ENCODE measurements at places on chromosomes 13 and 19.

DNA sequence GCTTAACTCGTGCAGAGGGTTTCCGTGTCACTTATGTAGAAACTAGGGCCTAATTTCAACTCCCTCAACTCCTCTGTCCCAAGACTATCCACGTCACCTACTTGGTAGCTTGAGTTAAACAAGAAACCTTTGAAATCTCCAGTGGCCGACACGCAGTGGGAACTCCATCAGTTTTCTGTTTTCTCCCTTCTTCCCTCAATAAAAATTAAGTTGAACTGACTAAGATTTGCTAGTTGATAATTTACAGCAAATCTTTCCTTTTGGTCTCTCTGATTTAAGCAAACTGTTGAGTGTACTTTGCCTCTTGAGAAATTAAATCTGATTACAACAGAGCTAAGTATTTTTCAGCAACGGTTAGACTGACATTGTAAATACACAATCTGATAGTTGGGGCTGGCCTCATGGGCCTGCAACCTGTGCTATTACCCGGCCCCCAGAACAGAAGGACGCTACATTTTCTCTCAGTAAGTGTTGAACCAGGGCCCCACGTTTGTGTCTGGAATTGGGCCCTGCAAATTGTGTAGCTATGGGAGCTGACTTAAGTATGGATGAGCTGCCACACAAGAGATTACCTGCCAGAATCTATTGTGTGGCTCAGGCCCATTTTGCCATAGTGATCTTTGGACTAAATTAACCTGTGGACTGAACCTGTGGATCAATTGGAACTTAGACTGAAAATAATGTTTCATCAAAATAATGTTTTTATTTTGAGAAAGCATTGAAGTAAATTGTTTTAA, 708 bp upstream of the ESD start:
- DNase-seq = no peak

- DNase-seq = no peak
These were observed 89.6 kb downstream of the LMO7 start for GRCh38 chr13:75725736-75726135.

DNA sequence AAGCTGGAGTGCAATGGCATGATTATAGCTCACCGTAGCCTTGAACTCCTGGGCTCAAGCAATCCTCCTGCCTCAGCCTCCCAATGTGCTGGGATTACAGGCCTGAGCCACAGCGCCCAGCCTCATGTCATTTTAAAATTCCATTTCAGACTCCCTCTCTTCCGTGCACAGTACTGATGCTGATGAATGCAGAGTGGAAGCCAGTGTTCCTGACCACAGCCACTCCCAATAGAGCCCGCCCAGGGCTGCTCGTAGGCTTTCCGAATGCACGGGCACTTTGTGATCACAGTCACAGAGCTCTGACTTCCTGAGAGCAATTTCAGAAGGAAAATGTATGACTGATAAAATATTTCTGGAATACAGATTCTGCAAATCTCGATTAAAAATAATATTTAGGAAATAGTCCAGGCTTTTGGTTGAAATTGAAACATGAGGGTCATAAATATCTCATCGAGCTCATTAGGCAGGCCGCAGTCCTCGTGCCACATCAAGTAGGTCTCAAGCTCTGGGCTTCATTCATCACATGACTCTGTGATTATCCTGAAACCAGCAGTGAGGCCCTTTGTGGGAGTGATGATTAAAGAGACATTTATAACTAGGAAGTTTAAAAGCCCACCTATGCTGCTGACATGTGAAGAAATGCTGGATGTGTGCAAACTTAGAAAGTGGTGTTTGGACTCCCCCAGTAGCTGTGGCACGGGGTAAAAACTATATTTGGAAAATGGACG, 38.9 kb upstream of the AMER2 start:
- no peak for DNase-seq

DNA sequence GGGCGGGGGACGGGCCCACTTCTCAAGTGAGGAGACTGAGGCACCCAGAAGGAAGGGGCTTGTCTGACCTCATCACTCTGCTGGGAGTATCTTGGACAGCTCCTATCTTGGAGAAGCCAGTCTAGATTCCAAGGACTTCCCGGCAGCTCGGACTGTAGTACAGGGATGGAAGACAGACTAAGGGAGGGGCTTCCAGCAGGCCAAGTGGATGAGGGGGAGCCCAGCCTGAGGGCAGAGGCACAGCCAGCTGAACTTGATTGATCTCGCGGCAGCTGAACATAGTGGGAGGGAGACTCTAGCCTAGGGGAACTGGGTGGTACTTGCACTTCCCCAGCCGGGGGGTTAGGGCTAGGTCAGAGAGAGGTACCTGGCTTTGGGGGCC, 711 bp downstream of the CILP2 start:
- no peak for DNase-seq

GRCh38 chr19:53131085-53131590, 1.6 kb downstream of the ZNF415 start:
- DNase-seq = no peak

GRCh38 chr19:3813473-3814392, 27.6 kb upstream of the MATK start:
- no peak for DNase-seq

GRCh38 chr19:14558370-14559066, 13.3 kb downstream of the NDUFB7 start:
- DNase-seq = no peak

DNA sequence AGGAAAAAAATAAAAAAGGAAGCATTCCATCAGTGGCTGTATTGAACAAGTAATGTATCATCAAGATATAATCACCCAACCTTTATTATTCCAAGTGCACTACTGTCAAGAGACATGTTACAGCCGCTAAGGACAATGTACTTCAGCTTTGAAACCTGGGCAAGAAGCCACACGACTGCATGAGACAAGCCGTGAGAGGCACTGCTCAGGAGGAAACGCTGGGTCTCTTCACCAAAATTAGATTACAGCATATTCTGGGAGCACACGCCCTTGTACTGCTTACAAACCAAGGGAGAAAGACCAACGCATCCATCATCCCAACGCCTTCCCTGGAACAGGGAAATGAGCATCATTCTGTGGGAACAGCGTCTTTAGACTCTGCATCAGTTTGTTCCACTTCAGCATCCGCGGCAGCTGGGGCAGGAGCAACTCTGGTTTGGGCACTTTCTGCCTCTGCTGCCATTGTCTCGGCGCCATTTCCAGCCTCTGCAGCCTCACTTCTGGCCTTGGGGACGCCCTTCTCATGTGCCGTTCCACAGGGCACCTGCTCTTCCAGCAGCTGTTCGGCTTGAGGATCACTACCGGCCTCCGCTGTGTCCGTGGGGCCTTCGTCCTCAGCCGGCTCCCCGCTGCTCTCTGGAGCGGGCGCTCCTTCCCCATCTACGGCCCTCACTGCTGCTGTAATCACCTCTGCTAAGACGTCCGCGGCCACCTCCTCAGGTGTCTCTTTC, 22.4 kb upstream of the BRD4 start:
- no peak for DNase-seq

DNA sequence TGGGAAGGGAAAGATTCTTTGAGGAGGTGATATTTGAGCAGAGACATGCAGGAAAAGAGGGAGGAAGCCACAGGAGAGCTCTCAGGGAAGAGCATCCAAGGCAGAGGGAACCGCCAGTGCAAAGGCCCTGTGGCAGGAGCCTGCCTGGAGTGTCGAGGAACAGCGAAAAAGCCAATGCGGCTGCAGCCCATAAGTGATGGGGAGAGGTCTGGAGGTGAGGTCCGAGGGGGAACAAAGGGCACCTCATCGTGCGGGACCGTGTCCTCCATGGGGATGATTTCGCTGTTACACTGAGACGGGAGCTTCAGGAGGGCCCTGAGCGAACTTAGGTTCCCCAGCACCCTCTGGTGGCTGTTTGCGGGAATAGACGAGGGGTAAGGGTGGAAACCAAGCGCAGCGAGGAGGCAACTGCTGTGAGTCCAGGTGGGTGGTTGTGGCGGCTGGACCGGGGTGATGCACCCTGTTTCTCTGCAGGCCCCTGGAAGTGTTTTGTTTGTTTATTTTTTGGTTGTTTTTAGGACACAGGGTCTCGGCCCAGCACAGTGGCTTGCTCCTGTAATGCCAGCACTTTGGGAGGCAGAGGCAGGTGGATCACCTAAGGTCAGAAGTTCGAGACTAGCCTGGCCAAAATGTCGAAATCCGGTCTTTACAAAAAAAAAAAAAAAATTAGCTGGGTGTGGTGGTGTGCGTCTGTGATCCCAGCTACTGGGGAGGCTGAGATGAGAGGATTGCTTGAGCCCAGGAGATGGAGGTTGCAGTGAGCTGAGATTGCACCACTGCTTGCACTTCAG, 5.9 kb upstream of the EHD2 start:
- DNase-seq = peak; percentile 76

DNA sequence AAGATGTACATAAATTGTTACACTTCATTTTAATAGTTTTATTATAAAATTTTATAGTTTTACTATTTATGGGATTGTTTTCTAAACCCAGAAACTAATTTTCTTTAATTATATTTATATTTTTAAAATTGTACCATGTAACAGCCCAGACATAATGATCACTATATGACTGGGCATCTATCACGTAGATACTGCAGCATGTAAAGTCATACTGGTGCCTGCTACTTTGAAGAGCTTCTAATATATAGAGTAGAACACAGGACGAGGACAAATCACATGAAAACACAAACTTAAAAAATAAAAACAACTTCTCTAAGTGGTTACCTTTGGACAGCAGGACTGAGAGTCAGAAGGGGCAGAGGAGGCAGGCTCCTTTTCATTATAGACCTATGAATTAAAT, 5.3 kb downstream of the ELF1 start:
- DNase-seq = no peak

GRCh38 chr19:1104311-1105007, 665 bp downstream of the GPX4 start:
- peak; percentile 84 for DNase-seq

GRCh38 chr13:110593430-110594130, 21.8 kb upstream of the NAXD start:
- no peak for DNase-seq

GRCh38 chr19:14185158-14185557, 20.8 kb downstream of the ADGRL1 start:
- DNase-seq = no peak

GRCh38 chr19:45670670-45671453, 2.8 kb downstream of the GIPR start:
- peak; percentile 95 for DNase-seq

DNA sequence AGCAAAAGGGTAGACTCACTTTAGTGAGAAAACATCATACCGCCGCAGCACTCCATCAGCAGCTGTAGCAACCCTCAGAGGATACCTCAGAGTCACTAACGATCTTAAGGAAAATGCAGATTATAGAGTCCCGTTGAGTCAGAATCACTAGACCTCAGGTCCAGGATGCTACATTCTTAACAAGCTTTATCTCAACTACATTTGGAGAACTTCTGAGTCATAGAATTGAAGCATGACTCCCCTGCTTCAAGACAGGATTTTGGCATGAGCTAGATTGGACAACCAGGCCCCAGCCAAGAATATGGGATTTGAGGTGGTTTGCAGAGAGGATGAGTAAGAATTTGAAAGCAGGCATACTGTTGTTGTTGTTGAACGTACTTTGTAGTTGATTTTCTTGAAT, 118.9 kb upstream of the UBL3 start:
- no peak for DNase-seq

- DNase-seq = no peak
These were observed 1.6 kb downstream of the GATAD2A start for GRCh38 chr19:19406878-19407632.

DNA sequence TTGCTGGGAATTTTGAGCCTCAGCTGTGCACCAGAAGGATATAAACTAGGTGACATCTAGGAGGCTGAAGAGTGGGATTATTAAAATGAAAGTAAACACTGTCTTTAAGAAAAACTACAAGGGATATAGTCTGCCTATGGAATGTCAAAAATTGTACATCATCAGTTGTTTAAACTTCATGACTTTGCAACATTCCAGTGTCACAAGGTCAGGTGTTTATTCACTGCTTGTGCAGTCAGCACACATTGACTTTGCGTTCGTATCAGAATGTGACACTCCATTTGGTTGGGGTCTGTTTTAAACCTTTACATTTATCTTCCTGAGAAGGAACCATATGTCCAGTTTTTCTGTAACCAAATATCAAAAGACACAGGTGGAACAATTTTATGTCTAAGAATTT, 85.6 kb downstream of the KL start:
- no peak for DNase-seq

GRCh38 chr19:54464044-54464629, 559 bp upstream of the LENG9 start:
- peak; percentile 89 for DNase-seq

GRCh38 chr13:23320926-23321534, 112.5 kb downstream of the SACS start:
- no peak for DNase-seq

DNA sequence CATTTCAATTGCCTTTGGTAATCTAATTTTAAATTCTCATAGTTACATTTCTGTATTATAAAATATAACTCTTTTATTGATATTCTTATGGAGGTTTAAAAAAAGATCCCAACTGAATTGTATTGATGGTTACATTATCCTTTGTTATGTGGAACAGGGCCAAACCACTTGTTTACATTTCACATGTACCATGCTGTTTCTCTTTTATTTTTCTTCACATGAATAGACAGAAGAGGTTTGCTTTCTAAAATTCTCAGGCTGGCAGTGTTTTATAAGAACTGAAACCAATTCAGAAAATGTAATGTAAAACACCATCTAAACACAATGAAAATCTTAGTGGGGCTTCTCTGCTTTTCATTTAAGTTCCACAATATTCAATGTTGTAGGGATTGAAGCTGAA, 122.5 kb downstream of the GPC5 start:
- DNase-seq = no peak

DNA sequence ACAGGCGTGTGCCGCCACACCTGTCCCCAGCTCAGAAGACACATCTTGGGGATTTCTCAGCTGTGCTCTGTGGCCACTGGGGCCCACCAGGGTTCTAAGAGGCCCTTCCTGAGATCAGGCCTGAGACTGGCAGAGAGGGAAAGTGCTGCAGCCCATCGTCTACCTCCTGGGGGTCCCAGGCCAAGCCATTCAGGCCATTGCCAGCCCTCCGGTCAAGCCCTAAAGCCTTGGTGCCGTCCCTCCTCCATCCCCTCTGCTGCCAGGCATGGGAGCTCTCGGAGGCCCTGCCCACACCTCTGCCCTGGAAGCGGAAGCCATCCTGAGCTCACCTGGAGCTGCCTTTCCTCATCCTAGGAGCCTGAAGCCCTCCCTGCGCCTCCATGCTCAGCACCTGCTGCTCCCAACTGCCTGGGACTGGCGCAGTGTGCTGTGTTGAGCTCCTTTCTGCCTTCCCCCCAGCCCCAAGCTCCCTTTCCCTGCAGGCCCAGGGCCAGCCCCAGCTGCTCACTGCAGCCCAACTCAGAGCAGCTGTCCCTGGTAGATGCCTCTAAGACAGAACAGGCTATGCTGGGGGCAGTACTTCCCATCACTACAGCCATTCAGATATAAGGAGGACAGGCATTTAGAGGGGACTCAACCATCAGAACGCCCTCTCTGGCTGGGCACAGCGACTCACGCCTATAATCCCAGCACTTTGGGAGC, 2.9 kb downstream of the SLC7A9 start:
- no peak for DNase-seq

GRCh38 chr19:12783849-12784393, 7.4 kb upstream of the JUNB start:
- peak; percentile 31 for DNase-seq

GRCh38 chr13:19071161-19071936, 110.3 kb downstream of the TUBA3C start:
- DNase-seq = no peak

Measured in nephron progenitor cell (in vitro differentiated cells).